ENCODE measurements at places on chromosomes 6 and 20. TPM values are rescaled to one million over a fixed set of nuclear protein-coding genes. Genes with fewer than 3 reads are reported as not detected.

FAM217B gene
- total RNA-seq, result 24.7 TPM

CASS4 gene
- not detected for total RNA-seq

BPIFA1 gene
- not detected for total RNA-seq

EGFL8 gene
- total RNA-seq, result 9.2 TPM

PGM3 gene
- total RNA-seq, result 60.5 TPM

BACH2 gene
- total RNA-seq, result 5.9 TPM

- H3K27me3 ChIP-seq, result no peaks in the 10 kb centered on the region
- H3K27ac ChIP-seq, result no peak overlapping the region
- H3K4me3 ChIP-seq, result no peak overlapping the region
Observed at GRCh38 chr20:36548006-36548315, 6.6 kb downstream of the MYL9 start.

DNA sequence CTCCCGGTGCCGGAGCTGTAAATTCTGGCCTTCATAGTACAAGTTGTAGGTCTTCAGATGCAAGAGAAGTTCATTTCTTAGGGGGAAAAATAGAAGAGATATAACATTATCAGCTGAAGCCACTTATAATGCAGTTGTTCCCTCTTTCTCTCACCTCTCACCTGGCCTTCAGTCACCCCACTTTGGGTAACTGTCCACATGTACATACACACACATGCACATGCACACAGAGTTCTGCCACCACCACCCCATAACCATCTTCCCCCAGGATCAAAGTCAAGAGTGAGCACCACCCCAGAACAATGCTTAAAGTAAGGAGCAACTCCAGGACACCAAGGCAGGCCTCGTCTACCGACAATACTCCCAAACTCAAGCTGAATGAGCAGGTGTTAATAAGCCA, 76.3 kb downstream of the PRND start:
- H3K36me3 ChIP-seq, result peaks cover 2% of the 10 kb centered on the region
- no peak for DNase-seq
- H3K27ac ChIP-seq, result no peak overlapping the region
- no peaks in the 10 kb centered on the region for H3K27me3 ChIP-seq
- no peak overlapping the region for H3K4me3 ChIP-seq

DNA sequence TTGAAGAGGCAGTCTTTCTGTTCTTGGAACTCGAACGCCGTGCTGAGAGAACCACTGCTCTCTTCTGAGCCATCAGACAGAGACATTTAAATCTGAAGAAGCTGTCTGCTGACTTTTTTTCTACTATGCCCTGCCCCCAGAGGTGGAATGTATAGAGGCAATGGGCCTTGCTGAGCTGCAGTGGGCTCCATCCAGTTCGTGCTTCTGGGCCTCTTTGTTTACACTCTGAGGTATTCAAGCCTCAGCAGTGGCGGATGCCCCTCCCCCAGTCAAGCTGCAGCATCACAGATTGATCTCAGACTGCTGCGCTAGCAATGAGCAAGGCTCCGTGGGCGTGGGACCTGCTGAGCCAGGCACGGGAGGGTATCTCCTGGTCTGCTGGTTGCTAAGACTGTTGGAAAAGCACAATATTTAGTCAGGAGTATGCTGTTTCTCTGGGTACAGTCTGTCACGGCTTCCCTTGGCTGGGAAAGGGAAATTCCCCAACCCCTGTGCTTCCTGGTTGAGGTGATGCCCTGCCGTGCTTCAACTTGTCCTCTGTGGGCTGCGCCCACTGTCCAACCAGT, 526.8 kb downstream of the CD109 start:
- peaks cover 2% of the 10 kb centered on the region for H3K4me1 ChIP-seq
- no peaks in the 10 kb centered on the region for H3K27me3 ChIP-seq
- H3K27ac ChIP-seq, result no peak overlapping the region
- H3K4me3 ChIP-seq, result no peak overlapping the region

DNA sequence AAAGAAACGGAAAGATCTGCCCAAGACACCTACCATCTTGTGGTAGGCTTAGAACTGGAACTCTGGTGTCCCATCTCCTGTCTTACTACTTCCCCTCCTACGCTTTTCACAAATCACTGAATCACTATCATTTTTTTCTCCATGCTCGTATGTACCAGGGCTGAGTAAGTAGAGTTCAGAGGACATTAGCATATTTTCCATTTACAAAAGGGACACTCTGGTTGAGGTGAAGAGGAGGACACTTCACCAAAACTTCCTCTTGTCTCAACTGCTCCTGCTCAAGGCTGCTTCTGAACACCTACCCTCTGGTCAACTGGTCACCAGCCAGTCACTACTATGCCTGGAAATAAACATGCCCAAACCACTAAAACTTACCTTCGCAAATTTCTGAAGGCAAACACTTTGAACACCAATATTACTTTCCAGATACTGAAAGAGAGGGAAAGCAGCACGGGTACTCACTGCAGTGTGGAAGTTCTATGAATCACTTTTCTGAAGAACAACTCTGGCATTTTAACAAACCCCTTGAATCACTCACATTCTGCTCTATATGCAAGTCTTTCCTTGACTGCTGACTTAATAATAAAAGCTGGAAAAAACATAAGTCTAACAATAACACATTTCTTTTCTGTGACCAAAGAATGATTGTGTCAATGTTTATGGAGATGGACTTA, 123.3 kb downstream of the INSM1 start:
- H3K27ac ChIP-seq, result no peak overlapping the region
- peaks cover 16% of the 10 kb centered on the region for H3K4me1 ChIP-seq
- H3K36me3 ChIP-seq, result no peaks in the 10 kb centered on the region
- H3K27me3 ChIP-seq, result no peaks in the 10 kb centered on the region
- H3K4me3 ChIP-seq, result no peak overlapping the region

GRCh38 chr6:34073540-34073939, 72.3 kb downstream of the GRM4 start:
- no peak overlapping the region for H3K4me3 ChIP-seq
- DNase-seq, result no peak
- H3K27me3 ChIP-seq, result no peaks in the 10 kb centered on the region

DNA sequence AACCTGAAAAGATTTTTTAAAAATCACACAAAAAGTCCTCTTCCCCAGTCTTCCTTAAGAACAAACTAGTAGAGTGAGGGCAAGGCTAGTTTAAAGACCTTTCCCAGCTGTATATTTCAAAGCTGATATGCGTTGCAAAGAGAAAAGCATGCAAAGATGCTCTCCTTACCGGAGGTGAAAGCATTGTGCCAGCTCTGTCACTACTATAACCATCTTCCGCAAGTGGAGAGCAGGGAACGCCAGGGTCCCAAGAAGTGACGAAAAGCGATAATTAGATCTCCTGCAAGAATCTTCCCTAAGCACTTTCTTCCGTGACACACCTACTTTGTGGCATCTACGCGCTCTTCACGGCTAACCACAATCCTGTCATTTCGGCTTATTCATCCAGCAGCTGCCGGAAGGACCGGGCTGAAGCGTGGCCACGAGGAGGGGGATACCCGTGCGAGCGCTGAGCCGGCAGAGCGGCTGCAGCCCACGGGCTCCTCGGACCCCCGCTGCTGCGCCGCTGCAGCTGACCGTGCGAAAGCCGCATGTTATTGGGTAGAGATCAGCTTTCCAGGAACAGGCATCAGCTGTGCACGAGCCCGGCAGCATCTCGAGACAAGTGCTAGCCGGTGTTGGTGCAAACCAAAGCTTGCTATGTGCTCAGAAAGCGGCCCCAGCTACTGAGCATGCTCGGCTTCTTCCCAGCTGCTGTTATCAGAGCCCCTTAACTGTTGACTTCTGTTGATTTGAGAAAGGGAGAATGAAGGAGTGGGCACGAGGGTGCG, 57.2 kb upstream of the ARHGAP18 start:
- no peaks in the 10 kb centered on the region for H3K36me3 ChIP-seq
- H3K27me3 ChIP-seq, result no peaks in the 10 kb centered on the region

GRCh38 chr6:151544453-151544852, 50.6 kb downstream of the CCDC170 start:
- H3K27ac ChIP-seq, result no peak overlapping the region
- no peaks in the 10 kb centered on the region for H3K36me3 ChIP-seq
- H3K27me3 ChIP-seq, result no peaks in the 10 kb centered on the region
- no peaks in the 10 kb centered on the region for H3K4me1 ChIP-seq

DNA sequence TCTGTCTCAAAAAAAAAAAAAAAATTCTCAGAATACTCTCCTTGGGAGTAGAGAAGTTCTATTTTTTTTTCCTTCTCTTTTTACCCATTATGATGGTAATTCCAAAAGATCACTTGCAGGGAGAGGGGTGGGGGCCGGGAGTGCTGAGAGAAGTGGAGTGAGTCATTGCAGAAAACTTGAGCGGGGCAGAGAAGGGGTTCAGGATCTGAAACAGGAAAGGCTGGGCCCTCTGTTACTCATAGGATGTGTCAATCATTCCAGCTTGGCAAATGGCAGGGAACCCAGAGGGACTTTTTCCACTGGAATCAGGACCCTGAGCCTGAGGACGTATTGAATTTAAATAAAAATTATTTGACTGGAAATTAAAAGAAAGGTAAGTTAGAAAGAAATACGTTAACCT, 111.4 kb upstream of the ARMC2 start:
- no peak for DNase-seq
- no peaks in the 10 kb centered on the region for H3K36me3 ChIP-seq
- no peak overlapping the region for H3K27ac ChIP-seq
- no peaks in the 10 kb centered on the region for H3K27me3 ChIP-seq

DNA sequence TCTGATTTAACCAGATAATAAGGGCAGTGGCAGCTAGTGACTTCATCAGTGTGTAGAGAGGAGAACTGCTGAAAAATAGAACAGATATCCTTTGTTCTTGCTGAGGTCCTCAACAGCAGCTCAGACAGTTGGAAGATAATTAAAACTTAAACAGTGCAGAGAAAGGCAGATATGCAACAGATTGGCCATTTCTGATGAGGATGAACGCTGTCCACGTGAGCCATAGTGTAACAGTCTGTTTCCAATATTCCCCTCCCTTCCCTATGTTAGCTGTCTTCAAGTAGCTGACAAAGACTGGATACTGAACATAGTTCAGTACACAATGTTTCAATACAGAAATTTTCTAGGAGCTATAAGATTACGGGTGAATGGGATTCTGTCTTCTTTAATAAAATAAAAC, 291.4 kb downstream of the BTBD9 start:
- no peak for DNase-seq
- no peak overlapping the region for H3K4me3 ChIP-seq
- no peak overlapping the region for H3K27ac ChIP-seq
- no peaks in the 10 kb centered on the region for H3K36me3 ChIP-seq
- no peaks in the 10 kb centered on the region for H3K4me1 ChIP-seq
- H3K27me3 ChIP-seq, result no peaks in the 10 kb centered on the region

GRCh38 chr6:41767112-41767833, 12.4 kb downstream of the FRS3 start:
- no peak overlapping the region for H3K27ac ChIP-seq
- no peak for DNase-seq
- H3K4me3 ChIP-seq, result no peak overlapping the region
- peaks cover 4% of the 10 kb centered on the region for H3K36me3 ChIP-seq
- H3K27me3 ChIP-seq, result no peaks in the 10 kb centered on the region

- no peak for DNase-seq
- no peaks in the 10 kb centered on the region for H3K27me3 ChIP-seq
- H3K4me1 ChIP-seq, result no peaks in the 10 kb centered on the region
- no peaks in the 10 kb centered on the region for H3K36me3 ChIP-seq
- no peak overlapping the region for H3K4me3 ChIP-seq
- no peak overlapping the region for H3K27ac ChIP-seq
Observed at GRCh38 chr6:16591396-16592222, 169.7 kb downstream of the ATXN1 start.

DNA sequence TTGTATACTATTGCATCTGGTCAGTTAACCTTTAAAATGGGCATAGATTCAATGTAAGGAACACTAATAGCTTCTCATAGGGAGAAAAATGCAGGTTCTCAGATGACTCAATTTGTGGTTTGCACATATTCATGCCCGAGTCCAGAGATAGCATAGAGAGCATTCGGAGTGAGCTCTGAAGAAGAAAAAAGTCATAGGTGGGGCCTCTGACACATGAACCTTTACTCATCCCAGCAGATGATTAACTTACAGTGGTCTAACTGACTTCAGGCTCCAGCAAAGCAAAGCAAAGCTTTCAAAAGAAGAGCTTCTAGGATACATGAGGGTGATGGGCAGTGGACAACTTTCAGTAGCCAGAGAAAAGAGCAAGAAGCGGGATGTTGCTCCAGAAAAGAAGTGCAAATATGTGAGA, 55.3 kb upstream of the BTN3A2 start:
- H3K4me1 ChIP-seq, result peaks cover 3% of the 10 kb centered on the region
- H3K4me3 ChIP-seq, result no peak overlapping the region
- H3K27me3 ChIP-seq, result no peaks in the 10 kb centered on the region

- H3K36me3 ChIP-seq, result no peaks in the 10 kb centered on the region
- 0 out of 2 replicates have a peak overlapping the region, but pooled peaks have one; percentile 86 for H3K4me3 ChIP-seq
- DNase-seq, result no peak
- H3K27ac ChIP-seq, result no peak overlapping the region
Observed at GRCh38 chr20:47503685-47504084, 2.0 kb downstream of the NCOA3 start.

- H3K4me1 ChIP-seq, result peaks cover 7% of the 10 kb centered on the region
- H3K27ac ChIP-seq, result no peak overlapping the region
- no peaks in the 10 kb centered on the region for H3K27me3 ChIP-seq
- H3K4me3 ChIP-seq, result no peak overlapping the region
Observed at GRCh38 chr6:16519265-16520242, 241.7 kb downstream of the ATXN1 start.

DNA sequence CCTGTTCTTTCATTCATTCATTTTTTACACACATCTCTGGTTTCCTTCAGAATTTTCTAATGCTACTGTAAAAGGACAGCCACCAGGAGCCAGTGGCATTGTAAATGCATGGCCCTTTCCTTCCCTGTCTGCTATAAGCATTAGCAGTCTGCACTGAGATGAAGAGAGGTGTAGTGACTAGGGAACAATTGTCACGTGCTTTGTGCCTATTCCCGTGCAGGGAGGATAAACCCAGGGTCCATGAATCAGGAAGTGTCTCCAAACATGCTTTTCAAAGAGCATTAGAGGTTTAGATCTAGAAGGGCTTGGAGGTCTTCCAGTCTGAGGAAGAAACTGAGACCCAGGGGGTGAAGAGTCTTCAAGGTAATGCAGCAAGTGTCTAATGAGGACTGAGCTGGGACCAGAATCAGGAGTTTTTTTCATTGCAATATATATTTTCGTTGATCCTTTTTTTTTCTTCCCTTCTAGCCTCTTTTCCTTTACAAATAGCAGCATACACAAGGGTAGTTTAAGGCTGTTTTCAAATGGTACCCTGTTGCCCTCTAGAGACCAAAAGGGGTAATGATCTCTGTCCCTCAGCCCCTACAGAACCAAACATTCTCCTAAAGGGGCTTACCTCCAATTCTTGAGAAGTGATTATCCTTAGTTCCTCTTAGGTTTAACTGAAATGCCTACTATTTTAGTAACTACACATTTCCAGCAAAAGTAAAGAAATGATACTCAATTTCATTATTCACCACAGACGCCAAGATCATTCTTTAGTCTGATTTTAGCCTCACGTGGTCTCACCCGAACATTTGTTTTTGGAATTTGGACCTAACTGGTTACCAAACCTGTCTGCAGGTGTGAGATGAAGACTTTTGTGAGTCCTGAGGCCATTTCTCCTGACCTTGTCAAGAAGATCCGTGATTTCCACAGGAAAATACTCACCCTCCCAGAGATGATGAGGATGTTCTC, 6.6 kb downstream of the TRIM15 start:
- H3K4me3 ChIP-seq, result no peak overlapping the region
- DNase-seq, result no peak
- H3K36me3 ChIP-seq, result no peaks in the 10 kb centered on the region
- peaks cover 25% of the 10 kb centered on the region for H3K27me3 ChIP-seq
- no peak overlapping the region for H3K27ac ChIP-seq
